ENCODE measurements at places on chromosomes 7 and 10.

GRCh38 chr7:6579446-6579845 is 2.2 kb downstream of the ZDHHC4 start:
- no peak for DNase-seq

DNA sequence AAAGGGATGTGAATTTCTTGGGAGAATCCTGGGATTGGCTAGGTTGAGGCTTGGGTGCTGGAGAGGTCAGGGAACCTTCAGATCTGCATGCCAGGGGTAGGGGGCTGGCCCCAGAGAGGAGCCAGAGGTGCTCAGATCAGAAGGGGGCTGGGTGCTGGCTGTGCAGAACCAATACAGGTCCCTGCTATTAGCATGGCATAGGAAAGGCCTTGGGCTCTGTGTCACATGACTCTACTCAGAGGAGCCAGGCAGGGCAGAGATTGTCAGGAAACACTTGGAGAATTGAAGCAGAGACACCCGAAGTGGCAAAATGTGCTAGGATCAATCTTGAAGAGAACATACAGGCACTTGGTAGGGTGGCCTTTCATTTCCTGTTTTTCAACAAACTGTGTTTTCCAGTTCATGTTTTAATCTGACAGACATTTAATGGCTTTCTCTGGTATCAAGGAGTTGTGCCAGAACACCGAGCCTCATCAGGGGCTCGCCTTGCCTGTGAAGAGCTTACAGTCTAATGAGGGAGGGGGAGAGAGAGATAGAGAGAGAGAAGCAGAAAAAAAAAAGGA is 498.9 kb downstream of the RPS24 start:
- no peak for DNase-seq

GRCh38 chr10:4073912-4074311 is 288.9 kb upstream of the KLF6 start:
- DNase-seq: no peak

GRCh38 chr10:49371967-49372366 is 23.9 kb downstream of the DRGX start:
- DNase-seq: no peak

DNA sequence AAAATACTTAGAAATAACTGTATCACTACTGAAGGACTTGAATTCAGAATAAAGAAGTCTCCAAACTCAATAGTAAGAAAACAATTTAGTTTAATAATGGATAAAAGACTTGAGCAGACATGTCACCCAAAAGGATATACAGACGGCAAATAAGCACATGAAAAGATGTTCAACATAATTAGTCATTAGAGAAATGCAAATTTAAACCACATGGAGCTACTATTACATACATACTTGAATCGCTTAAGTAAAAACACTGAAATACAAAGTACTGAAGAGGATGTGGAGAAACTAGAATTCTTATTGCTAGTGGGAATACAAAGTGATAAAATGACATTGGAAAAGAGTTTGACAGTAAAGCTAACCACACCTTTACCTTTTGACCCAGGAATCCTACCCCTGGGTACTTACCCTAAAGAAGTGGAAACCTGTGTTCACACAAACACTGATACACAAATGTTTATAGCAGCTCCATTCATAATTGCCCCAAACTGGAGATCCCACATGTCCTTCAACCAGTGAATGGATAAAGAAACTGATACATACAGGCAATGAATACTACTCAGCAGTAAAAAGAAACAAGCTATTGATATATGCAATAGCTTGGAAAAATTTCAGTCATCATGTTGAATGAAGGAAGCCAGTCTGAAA is 54.3 kb upstream of the NFKB2 start:
- no peak for DNase-seq

- no peak for DNase-seq
These were observed 12.5 kb upstream of the CH25H start for GRCh38 chr10:89219513-89220218.

DNA sequence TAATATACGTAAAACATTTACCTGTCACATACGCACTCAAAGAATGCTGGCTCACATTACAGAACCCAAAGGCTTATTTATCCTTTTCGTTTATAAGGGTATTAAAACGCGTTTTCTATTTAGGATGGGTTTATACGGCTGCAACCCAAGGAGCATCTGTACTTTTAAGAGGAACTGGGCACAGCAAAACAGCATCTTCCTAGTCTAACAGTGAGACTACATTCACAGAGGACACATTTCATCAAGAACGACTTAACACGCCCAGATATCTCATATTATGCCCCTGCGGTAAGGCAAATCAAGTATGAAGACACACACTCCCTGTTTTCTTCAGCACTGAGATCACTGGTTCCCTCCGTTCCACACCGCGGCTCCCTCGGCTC is 533 bp upstream of the DMTF1 start:
- DNase-seq: no peak

All from T-helper 2 cell treated with Interferon-gamma antibody and Interleukin-4, amounts not matched to agents 5 μg/mL and 100 μg/mL, for 36 hours (primary cell).